Stimulated activated CD8-positive, alpha-beta memory T cell treated with anti-CD3 and anti-CD28 coated beads, Interleukin-7, amount 100 ng/mL, for 1 hour (primary cell): ENCODE measurements at places on chromosomes 2 and 18.

DNA sequence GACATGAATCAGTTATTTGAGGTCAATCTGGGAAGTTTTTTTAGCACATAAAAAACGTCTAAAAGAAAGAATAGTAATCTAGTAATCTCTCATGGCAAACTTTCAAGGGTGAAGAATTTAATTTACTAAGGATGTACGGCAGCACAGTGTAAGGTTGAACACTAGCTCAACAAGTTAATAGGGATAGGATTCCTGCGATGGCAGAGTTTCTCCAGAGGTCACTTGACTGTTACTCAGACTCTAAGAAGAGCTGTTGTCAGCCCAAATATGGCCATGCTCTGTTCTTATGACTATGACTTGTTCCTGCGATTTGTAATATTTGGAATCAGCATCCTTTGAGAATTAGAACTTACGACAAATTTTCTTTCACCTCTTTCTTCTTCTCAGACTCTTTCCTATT lies 553.3 kb upstream of the TNP1 start:
- DNase-seq = no peak

GRCh38 chr2:106147159-106147558 lies 46.9 kb downstream of the UXS1 start:
- no peak for DNase-seq

GRCh38 chr2:26355038-26355995 lies 8.7 kb upstream of the ADGRF3 start:
- no peak for DNase-seq

DNA sequence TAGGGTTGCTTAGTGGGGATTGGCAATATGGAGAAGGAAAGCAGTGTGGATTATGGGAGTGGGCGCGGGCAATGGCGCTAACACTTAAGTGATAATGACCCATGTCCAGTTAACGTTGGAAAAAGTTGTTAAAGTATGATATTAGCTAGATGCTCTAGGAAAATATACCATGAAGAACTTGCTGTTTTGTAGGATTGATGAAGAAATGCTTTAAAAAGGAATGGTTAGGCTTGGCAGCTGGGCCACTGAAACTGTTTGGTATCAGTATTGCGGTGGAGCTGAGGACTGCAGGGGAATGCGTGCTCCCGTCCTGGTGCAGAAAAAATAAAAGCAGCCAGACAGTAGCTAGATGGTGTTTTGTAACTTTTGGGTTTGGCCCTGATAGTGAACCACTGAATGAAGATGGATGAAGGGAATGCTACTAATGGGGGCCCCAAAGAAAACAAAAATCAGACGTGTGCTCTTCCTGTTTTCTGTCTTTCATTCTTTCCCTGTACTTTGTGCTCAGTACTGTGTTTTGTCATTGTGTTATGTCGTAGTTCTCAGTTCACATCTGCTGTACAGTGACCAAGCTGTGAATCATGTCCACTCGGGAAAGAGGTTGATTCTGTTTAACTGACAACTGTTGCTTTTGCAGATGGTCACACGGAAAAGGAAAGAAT lies 999 bp downstream of the INSIG2 start:
- DNase-seq = no peak

GRCh38 chr18:50194631-50195532 lies at the start of gene MYO5B:
Gene MYO5B, minus strand, starts transcription at chr18:50195147. Its CDS starts 354 bp downstream, at chr18:50194793.
- DNase-seq = peak; percentile 18

DNA sequence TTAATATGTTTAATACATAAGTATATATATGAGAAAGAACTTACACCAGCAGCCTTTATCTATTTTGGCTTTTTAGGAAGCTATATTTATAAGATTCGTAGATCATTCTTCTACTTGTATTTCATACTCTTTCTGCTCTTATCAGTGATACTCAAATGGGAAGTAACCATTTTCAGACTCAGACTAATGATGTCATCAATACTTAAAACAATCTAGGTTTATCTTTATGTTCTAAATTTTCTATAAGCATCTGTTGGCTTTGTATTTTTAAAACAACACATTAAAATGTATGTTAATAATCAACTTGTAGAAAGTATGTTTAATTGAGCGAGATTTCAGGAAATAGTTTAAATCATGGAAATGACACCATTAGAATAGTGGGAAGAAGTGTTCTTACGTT lies 50.9 kb upstream of the DYSF start:
- no peak for DNase-seq

DNA sequence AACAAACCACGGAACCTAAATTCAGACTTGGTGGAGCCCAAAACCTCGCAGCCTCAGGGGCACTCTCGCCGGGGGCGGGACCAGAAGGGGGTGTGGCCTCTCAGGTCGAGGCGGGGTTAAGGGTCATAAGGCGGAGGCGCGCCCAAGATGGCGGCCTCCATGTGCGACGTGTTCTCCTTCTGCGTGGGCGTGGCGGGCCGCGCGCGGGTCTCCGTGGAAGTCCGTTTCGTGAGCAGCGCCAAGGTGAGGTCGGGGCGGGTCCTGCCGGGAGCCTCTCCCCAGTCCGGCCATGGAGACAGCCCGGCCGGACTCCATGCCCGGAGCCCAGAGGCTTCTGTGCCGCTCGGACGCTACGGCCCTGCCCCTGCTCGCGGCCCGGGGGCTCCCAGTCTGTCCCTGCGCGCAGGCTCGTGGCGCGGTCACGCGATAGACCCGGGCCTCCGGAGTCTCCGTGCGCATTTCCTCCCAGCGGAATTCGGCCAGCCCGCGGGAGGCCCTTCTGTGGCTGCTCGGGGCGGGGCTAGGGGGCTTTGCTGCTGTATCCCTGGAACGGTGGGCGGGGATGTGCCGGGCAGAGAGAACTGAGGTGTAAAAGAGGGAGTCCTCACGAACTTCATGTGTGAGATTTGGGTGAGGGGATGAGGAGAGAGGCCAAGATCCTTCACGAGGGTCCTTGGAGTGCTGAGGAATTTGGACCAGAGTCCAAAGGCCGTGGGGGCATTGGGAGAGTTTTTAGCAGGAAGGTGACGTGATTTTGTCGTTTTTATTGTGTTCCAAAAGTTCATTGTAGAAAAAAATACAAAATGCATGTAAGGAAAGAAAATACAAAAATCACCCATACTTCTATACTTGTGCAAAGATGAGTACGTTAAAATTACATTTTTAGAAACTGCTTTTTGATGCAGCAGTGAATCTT lies at the start of gene SMYD5:
TSS of gene SMYD5 (plus strand) at position 126 of the 916 bp plus-strand sequence. CDS start at position 148, 22 bp downstream.
- DNase-seq = peak; percentile 82

DNA sequence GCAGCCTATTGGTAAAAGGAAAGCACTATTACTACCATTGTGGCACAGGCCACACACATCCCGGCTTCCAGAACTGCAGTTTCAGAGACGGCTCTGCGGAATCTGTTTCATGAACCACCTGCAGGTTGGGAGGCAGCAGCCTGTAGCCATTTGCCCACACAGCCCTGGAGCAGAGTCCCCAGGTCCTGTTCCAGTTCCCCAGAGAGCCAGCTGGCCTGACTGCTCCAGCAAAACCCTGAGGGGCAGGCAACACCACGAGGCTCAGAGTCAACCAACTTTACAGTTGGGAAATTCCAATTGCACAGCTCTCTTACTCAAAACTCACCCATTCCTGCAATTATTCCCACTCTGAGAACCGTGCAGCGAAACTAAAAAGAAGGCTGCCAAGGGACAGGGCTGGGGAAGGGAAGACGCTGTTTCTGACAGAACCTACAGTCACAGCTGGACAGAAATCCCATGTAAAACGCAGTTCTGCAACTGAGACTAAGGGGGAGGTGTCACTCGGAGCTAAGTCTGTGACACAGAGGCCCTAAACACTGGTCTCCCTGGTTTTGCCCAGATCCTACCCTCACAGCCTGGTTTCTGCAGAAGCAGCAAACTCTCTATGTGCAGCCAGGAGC lies 219.4 kb downstream of the TMEM163 start:
- no peak for DNase-seq

GRCh38 chr2:33022989-33023727 lies 76.4 kb downstream of the LTBP1 start:
- DNase-seq = no peak

- DNase-seq = no peak
Measured at GRCh38 chr2:145185696-145186095, 665.8 kb upstream of the ZEB2 start.

DNA sequence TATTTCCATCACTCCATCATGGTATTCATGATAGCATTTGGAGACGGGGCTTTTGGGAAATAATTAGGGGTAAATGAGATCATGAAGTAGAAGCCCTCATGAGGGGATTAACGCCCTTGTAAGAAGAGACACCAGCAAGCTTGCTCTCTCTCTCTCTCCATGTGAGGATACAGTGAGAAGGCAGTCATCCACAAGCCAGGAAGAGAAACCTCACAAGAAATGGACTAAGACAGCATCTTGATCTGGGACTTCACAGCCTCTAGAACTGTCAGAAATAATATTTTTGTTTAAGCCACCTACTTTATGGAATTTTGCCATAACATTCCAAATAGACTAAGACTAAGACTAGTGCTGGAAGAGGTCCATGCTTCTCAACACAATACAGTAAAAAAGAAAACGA lies 464.6 kb upstream of the GCFC2 start:
- DNase-seq = no peak

GRCh38 chr18:76435316-76435989 lies 59.6 kb downstream of the ZNF516 start:
- no peak for DNase-seq

GRCh38 chr18:58416704-58417683 lies 211.9 kb downstream of the ALPK2 start:
- no peak for DNase-seq

DNA sequence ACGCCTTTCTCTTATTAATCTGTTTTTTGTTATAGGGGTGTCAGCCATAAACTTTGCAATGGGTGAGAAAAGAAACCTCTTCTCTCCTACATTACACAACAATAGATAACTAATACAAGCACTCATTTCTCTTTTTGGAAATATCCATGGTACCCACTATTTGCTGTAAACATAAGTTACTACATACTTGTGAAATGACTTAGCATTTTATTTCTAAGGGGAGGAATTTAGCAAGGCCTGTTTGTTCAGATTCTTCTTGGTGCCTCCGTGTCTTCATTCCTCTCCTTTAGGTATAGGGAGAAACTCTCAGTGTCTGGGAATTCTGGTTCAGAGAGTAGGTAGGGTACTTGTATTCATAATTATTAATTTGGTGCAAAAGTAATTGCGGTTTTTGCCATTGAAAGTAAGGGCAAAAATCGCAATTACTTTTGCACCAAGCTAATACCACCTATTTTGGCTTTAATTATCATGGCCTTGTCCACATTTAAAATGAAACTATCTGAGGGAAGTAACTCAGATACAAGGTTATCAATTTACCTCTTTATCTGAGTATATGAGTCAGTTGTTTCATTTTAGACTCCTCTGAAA lies 134.8 kb downstream of the MREG start:
- no peak for DNase-seq

DNA sequence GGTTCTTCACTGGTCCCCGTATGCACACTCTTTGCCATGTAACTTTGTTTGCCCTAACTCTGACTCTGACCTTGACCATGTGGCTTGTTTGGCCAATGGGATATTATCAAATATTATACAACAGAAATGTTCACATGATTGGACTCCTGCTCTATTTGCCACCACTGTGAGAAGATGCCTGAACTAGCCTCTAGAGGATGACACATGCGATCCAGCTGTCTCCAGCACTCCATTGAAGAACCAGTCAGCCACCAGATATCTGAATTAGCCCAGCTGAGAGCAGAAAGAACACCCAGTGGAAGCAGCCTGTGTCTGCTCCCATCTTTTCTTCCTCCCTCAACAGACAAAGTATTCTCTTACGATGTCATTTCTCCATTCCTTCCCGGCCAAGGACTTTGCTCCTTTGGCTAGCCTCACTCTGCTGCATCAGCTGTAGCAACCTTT lies 412.1 kb downstream of the IRS1 start:
- DNase-seq = no peak

- no peak for DNase-seq
Measured at GRCh38 chr2:111618978-111619902, 264.8 kb downstream of the ANAPC1 start.

DNA sequence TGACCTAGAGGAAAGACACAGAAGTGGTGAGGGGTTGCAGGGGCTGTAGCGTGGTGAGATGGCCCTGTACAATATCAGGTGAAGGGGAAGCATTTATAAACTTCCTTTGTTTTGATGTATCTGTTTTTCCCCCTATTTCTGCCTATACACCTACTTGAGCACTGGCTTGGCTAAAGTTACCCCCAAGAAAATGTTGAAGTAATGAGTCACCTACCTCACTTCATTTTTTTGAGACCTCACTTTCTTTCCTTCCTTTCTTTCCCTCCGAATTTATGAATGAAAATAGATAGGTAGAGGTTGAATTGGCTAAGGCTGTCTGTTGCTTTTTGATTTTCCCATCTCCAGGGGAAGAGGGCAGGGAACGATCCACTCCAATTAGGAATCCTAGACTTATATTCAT lies 231.1 kb upstream of the EPAS1 start:
- DNase-seq = no peak

DNA sequence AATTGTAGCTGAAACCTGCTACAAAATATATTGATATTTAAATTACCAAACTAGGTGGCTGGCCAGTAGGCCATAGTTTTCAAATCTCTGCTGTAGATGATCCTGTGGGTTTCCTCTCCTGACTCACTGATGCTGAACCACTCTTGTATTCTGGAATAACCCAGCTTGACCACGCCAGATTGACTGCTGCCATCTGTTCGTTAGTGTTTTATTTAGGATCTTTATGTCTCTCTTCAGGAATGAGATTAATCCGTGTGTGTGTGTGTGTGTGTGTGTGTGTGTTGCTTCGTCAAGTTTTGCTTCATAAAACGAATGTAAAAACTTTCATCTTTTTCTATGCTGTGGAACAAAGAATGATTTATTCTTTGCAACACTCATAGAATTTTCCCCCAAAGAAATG lies 187.1 kb downstream of the DYSF start:
- DNase-seq = no peak

- DNase-seq = no peak
Measured at GRCh38 chr2:238431-238830, 25.4 kb downstream of the SH3YL1 start.
